Endothelial cell (in vitro differentiated cells): ENCODE measurements at places on chromosomes 3 and 15.

GRCh38 chr15:77825546-77825945, 192.8 kb upstream of the LINGO1 start:
- no peak for DNase-seq

DNA sequence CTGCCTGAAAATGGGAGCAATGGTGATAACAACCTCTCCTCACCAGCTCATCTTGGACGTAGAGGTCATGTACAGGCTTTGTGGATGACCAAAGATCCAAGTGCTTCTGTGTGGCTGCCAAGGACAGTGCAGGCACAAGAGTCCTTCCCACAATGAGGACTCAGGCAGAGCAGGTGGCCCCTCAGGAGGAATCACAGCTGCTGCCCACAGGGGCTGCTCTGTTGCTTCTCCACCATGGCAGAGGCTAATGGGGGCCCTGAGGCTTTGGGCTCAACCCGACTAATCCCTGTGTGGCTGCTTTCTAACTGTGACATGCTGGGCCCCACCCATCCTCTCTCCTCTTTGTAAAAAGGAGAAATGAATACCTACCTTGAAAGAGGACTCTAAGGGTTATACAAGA, 58.1 kb upstream of the MRPS22 start:
- no peak for DNase-seq

GRCh38 chr15:24856397-24857390, 98.1 kb upstream of the SNRPN start:
- DNase-seq, result peak; percentile 85

DNA sequence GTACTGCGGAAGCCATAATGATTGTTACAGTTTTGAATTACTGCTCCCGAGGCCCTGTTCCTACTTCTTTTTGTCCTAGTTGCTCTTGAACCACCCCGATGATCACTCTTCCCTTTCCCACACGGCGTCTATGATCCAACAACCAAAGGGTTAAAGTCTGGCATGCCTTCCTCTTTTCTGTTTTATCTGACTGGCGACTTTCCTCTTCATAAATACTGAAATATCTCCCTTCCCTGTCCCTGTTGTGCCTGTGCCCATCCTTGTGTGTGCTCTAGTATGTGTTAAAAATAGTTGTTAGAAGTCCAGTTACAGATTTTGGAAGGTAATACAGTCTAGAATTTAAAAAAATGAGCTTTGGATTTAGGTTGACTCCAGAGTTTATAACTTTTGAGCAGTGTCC, 83.6 kb downstream of the AKAP13 start:
- DNase-seq, result no peak

- DNase-seq, result no peak
These were observed 114.0 kb downstream of the MAGI1 start for GRCh38 chr3:65924762-65925161.

DNA sequence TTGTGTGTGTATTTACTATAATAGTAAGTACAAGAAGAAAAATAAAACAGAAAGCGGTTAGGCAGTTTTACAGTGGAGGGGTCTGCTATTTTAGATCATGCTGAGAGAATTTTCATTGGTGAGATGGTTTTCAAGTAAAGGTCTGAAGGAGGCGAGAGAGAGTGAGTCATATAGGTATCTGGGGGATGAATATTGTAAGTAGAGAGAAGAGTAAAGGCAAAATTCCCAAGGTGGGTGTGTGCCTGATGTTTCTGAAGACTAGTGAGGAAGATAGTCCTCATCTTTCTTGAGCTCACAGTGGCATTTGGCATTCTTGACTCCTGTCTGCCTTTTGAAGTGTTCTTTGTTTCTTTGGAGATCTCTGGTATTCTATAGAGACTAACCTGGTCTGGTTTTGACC, 38.6 kb downstream of the CRYBG3 start:
- DNase-seq, result no peak

GRCh38 chr3:99721633-99722007, 83.2 kb downstream of the COL8A1 start:
- DNase-seq, result no peak

- no peak for DNase-seq
These were observed 80.8 kb downstream of the P2RY1 start for GRCh38 chr3:152915695-152916094.

GRCh38 chr15:70014860-70015490, 82.7 kb downstream of the TLE3 start:
- DNase-seq, result peak; percentile 39

- no peak for DNase-seq
These were observed 221.2 kb downstream of the NTRK3 start for GRCh38 chr15:88035381-88035780.

GRCh38 chr3:87309601-87310000, 33.2 kb upstream of the POU1F1 start:
- no peak for DNase-seq

GRCh38 chr3:43013256-43013655, 34.1 kb downstream of the GASK1A start:
- no peak for DNase-seq

- DNase-seq, result no peak
These were observed 83.9 kb upstream of the CDAN1 start for GRCh38 chr15:42820811-42821210.
